GM12892 (cell line): ENCODE measurements at places on chromosomes 6 and 20.

- DNase-seq = no peak
Observed at GRCh38 chr6:39093149-39093708, 21.8 kb downstream of the SAYSD1 start.

DNA sequence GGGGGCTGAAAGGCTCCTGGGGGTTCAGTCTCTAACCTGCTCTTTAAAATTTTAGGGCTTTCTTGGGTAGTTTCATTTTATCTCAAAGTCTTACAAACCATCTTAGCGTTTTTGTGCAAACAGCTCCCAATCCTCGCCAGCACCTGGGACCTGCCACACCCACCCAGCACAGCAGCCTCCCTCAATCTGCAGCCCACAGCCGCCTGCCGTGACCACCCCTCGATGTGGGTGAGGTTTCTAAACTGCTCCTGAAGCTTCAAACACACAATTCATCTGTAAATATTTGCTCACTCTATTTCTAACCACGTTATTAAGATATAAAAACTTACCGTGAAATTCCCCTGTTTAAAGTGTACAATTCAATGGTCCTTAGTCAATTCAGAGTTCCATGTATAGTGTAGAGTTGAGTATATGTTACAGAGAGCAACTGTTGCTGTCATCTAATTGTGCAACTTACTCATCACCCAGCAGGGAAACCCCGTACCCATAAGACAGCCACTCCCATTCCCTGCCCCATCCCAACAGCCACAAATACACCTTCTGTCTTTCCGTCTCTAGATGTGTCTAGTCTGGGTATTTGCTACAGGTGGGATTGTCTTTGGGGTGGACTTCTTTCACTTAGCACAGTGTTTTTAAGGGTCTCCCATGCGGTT is 381.0 kb downstream of the TAF4 start:
- no peak for DNase-seq

GRCh38 chr6:227074-227782 is 65.1 kb upstream of the DUSP22 start:
- DNase-seq = no peak

DNA sequence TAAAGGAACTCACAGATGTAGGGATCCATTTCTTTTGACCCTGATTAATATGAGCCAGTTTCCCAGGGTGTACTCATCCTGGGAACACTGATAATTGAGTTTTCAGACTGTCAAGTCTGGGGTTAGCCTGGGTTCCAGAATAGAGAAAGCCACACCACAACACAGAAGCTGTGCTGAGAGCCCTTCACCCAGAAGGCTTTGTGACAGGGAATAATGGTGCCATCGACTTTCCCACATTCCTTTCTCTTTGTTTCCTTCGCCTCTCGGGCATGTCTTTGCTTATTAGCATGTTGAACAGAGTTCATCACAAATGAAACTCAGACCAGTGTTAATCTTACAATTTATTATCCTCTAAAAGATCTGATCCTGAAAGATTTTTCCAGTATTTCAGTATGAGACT is 95.0 kb downstream of the TCP11 start:
- no peak for DNase-seq

DNA sequence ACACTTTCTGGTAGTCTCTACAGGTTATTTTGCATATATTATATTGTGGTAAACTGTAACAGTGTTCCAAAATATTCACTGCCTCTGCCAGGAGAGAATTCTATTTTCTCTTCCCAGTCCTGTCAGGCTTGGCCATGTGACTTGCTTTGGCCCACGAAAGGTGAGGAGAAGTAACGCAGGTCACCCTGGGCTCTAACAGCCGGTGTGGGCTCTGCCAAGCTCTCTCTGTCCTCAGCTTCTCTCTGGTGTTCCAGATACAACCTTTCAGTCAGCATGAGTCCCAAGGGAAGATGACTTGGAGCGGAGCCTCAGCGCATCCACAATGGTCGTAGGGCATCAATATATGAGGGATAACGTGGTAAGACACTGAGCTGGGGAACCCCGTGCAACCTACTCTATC is 113.0 kb upstream of the RREB1 start:
- DNase-seq = no peak

DNA sequence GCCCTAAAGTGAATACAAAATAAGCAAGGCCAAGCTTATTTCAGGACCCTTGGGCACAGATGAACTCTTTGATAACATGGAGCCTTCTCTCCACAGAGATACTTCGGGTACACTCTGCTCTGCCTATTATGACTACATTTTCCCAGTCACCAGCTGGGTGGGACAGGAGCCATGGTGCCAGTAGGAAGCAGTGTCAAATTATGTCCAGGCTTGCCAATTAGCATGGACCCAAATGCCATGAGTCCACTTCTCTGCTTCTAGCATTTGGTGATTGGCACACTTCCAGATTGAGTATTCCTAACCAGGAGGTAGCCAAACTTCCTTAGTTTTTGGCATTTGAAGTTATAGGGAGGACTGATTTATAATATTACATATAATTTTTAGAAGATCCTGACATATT is 513.8 kb upstream of the HTR1E start:
- DNase-seq = no peak

- DNase-seq = no peak
Observed at GRCh38 chr6:143399176-143399575, 51.3 kb downstream of the ADAT2 start.

DNA sequence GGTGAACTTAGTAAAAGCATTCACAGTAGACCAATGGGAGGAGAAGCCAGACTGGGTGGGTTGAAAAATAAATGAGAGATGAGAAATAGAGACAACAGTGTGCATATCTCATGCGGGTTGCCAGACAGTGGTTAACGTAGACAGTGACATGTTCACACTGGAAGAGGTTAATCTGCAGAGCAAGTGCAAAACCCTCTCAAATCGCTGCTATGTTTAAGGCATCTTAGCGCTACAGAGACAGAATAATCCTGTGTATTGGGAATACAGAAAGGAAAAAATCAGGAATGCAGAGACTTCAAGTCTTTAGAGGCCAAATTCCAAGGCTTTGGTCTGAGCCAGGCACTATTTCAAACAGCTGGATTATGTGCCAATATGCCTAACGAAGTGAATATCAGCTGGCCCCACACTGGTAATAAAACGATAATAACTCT is 107.1 kb downstream of the TSHZ2 start:
- no peak for DNase-seq
